ENCODE measurements at places on chromosomes 12 and 14.
A peak's percentile ranks its signal among the peaks of the same experiment; 100 is the strongest.

DNA sequence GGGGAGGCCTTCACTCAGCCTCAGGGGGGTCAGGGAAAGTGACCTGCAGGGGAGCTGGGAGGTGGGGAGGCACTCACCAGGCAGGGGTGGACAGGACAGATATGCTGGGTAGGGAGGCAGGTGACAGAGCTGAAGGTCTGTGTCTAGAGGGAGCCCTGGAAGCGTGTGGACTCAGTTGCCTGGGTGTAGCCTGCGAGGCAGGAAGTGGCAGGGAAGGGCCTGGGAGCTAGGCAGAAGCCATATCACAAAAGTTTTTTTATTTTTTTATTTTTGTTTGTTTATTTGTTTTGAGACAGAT is 39.3 kb downstream of the ARL6IP4 start:
- no peak for DNase-seq

DNA sequence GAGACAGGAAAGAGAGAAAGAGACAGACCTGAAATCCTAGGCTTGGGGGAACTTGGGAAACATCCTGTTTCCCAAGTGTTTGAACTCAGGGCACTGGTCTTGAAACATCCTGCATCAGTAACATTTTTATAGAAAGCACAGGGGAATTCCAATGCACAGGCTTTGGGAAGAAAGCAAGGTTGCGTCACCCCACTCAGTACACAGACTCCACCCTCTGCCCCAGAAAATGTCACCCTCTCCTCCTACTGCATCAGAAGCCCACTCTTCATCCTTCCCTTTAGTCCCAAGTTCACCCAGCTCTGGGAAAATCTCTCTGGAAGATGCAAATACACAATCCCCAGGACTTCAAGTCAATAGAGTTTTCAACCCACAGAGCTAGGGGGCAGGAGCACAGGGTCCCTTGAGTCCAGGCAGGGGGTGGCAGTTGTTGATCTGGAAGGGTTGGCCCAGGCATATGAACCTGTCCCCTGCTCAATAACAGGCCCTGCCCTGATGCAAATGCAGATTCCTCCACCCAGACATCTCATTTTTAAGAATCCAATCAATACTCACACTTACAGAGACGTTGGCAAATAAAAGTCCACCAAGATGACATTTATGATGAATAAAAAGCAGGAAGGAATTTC is 1.7 kb downstream of the RDH16 start:
- DNase-seq = no peak

- DNase-seq = no peak
Observed at GRCh38 chr12:1859643-1860042, 39.3 kb downstream of the LRTM2 start.

- DNase-seq = peak; percentile 16
Observed at GRCh38 chr14:89660166-89660565, 243.1 kb upstream of the FOXN3 start.

DNA sequence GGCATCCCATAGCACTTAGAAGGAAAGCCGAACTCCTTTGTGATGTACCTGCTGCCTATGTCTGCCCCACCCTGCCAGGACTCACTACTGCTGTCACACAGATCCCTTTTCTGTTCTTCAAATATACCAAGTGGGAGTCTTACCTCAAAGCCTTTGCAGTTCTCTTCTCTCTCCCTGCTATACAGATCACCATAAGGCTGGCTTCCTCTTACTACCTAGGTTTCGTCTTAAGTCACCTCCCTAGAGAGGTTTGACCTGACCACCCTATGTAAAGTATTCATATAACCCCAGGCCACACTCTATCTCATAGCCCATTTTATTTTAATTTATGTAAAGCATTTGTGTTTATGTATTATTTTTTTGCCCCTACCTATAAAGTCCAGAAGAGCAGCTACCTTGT is 117.6 kb downstream of the CRADD start:
- no peak for DNase-seq

DNA sequence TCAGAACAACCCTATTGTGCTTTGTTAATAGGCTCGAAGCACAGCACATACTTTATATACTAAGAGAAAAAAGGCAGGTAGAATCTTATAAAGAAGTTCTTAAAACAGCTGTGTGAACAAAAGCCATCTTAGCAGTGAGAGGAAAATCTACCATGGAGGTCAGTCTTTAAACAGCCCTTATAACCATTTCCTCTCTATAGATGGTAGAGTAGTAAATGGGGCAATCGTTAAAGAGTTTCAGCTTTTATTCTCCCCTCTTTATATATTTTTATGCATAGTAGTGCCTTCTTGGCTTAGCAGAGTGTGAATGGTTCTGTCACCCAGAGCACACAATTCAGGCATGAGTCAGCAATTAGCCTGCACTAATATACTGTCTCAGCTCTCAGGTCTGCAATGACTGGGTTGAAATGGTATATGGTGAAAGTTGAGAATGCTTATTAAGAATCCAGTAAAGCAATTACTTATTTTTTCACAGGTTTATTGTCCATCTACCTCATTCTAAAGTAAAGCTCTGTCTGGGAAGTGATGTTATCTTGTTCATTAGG is 305.0 kb downstream of the NELL2 start:
- DNase-seq = no peak

DNA sequence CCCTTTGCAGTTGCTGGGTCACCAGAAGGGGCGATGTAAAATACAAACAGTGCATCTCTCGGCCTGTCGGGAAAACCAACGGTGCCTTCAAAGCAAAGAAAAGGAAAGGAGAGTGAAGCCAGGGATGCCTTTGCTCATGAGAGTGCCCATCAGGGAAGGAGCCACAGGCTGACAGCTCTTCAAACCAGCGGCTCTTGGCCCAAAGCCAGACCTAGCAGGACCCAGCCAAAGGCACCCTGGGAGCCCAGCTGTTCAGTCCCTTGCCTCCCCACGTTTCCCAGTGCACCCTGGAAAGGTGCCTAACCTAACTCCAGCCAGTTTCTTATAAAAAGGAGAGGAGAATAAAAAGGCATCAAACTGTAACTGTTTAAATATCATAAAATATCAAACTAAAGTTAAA is 29.2 kb downstream of the PRMT8 start:
- no peak for DNase-seq

DNA sequence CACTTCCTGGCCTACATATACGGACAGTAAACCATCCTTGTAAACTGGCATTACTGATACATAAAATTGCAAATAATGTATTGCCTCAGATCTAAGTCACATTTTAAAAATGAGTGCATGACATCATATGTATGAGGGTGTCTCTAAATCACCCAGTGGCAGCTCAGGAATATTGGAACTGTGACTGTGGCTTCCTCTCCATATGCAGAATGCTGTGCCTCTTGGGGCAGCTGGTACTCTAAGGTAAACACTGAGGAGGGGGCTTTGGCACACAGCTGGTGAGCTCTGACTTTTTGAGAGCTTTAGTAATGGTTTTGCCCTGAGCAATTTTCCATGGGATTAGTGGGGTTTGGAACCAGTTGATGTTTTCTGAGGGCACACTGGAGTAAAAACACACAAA is 263.7 kb downstream of the BMP4 start:
- DNase-seq = no peak

DNA sequence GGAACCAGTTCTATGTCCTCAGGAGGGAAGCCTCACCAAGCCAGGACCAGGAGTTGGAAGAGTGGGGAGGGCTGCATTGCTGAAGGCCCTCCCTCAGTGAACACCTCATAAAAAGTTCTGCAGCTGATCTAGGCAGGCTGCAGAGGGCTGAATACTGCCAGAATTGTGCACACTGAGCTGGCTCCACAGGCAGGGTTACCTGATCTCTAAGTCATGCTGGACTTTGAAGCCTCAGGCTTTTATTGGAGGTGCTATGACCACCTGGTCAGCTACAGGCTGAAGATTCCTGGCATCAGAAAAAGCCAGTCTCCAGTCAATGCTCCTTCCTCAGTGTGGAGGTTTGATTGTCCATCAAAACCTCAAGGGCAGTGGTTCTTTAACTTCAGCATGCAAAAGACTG is 39.7 kb downstream of the FOS start:
- DNase-seq = no peak

- DNase-seq = peak; percentile 45
Observed at GRCh38 chr14:93219103-93219726, 12.2 kb downstream of the UBR7 start.

DNA sequence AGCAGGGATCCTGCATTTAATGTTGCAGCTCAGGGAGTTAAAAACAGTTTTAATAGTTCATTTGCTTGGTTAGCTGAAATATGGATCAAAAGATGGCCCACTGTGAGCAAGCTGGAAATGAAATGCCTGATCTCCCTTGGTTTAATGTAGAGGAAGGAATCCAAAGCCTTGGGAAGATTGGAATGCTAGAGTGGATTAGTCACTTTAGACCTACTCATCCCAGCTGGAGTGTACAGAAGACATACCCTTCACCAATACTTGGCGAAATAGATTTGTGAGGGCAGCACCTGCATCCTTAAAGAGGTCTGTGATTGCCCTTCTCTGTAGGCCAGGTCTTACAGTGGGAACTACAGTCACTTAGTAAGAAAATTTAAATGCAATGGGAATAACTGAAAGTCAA is 58.0 kb upstream of the KRAS start:
- no peak for DNase-seq

Measured in fibroblast of the conjunctiva (primary cell).